ENCODE measurements at places on chromosomes 3 and 15.

- DNase-seq: no peak
These were observed 81.5 kb upstream of the KCNAB1 start for GRCh38 chr3:156038869-156039268.

- DNase-seq: no peak
These were observed 53.3 kb downstream of the PPARG start for GRCh38 chr3:12342151-12342550.

GRCh38 chr3:101963902-101964362 is 114.6 kb downstream of the NFKBIZ start:
- DNase-seq: no peak

- no peak for DNase-seq
These were observed 249.0 kb downstream of the NFKBIZ start for GRCh38 chr3:102098130-102098885.

DNA sequence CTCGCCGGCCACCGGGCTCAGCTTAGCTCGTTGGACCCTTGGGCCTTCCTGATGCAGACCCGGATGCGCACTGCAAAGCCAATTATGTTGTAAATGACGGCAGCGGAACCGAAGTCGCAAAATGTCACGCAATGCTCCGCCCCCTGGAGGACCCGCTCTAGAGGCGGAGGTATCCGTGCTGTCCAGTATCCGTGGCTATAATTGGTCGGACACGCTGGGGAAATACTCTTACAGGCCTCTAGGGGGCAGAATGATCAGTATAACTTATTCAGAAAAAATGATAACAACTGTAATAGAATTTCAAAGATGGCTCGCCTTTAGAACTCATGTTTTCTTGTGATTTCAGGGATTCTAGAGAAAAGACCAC is at the start of gene PRR23B:
PRR23B (minus strand) TSS at position 59 of the 367 bp plus-strand sequence. CDS start 265 bp downstream, outside the sequence.
- no peak for DNase-seq

All from stimulated activated CD4-positive, alpha-beta T cell treated with anti-CD3 and anti-CD28 coated beads, Interleukin-12 subunit alpha, Interleukin-12 subunit beta, amount 100 ng/mL, for 48 hours (primary cell).